ENCODE measurements at places on chromosomes 4 and X.
A peak's percentile ranks its signal among the peaks of the same experiment; 100 is the strongest.

- no peak for DNase-seq
Measured at GRCh38 chrX:134599184-134599914, 58.9 kb downstream of the PLAC1 start.

- no peak for DNase-seq
Measured at GRCh38 chrX:71622032-71622575, 3.8 kb upstream of the CXCR3 start.

DNA sequence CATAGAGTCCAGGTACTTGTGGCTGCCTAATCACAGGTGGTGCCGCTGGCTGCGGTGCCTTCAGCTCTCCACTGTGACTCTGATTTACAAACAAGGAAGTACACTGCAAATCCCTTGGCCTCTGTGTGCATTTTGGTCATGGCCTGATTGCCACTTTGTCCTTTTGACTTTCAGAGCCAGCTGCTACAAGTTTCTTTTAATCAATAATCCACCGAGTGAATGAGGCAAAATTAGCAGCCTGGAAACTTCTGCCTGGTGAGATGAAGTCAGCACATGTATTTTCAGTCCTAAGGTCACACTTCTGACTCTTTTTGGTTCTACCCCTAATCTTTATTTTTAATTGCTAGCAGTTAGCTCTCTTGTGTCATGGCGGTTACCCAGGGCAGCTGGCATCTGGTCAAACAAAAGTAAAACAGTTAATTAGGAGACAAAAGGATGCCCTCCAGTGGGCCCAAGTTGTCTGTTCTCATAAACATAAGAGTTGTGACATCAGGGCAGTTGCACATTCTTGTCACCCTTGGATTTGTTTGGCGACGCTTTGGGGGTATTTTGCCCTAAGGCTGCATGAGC is 62.3 kb upstream of the LNX1 start:
- no peak for DNase-seq

DNA sequence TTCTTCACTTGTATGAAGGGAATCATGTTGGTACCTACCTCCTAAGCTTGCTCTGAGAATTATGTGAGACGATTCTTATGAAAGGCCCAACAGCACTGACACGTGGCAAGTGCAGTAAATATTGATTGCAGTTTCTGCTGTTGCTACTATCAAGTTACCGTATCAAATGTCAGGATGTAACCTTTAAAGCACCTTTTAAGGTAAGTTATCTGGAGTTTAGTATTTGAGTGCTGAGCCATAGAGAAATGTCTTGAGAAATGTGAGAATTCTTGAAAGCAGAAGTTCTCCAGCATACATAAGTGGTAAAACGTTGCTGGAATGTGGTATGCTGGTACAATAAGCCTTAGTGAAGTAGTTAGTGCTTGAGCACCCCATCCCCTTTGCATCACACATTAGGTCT is 90.4 kb downstream of the PHOX2B start:
- no peak for DNase-seq

GRCh38 chrX:13901354-13901753 is 84.5 kb upstream of the GPM6B start:
- no peak for DNase-seq

GRCh38 chr4:55397126-55397436 is 1.3 kb downstream of the TMEM165 start:
- no peak for DNase-seq

DNA sequence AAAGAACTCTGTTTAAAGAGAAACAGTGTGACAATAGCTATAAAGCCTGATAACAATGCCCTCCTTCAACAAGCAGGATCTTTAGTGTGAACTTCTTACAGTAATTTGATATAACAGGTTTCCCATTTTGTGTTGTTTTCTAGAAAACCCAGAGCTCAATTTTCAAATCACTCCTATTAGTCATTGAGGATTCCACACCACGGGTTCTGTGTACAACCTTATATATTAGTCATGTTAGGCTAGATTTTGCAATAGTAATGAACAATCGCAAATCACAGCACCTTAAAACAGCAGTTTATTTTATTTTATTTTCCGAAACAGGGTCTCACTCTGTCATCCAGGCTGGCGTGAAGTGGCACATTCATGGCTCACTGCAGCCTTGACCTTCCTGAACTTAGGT is 1020.9 kb upstream of the INTU start:
- no peak for DNase-seq

GRCh38 chr4:88244816-88245579 is 39.4 kb downstream of the PPM1K start:
- no peak for DNase-seq

DNA sequence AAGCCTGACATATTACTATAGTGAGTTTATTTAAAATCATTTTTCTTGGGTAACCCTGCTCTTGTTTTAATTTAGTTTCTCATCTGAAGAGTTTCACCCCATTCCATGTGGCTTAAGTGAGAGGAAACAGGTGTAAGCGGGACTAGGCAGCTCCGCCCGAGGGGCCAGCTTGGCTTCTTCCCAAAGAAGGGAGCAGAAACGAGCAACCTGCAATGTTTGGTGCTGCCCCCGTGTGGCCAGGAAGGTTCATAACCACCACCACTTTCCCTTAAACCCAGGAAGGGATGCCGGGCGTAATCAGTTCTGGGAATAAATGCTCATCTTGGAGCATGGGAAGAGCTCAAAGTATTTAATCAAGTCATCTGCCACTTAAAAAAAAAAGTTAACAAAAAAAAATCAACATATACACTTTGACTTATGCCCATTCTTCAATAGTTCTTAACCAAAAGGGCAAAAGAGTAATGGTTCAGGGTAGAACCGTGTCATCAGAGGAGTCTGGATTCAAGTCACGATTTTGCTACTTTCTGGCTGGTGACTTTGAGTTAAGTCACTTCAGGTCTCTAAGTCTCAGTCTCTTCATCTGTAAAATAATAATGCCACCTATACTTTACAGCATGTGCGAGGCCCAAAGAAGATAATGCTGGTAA is 147.9 kb downstream of the NSUN7 start:
- peak; percentile 72 for DNase-seq

- DNase-seq = no peak
Measured at GRCh38 chrX:5965406-5965805, 263.3 kb downstream of the NLGN4X start.

- no peak for DNase-seq
Measured at GRCh38 chrX:18151649-18152048, 69.0 kb downstream of the BEND2 start.
